ENCODE measurements at places on chromosomes 2 and 18.
A peak's percentile ranks its signal among the peaks of the same experiment; 100 is the strongest.

- DNase-seq, result peak; percentile 71
Measured at GRCh38 chr2:41853427-41854191, 194.2 kb upstream of the PKDCC start.

DNA sequence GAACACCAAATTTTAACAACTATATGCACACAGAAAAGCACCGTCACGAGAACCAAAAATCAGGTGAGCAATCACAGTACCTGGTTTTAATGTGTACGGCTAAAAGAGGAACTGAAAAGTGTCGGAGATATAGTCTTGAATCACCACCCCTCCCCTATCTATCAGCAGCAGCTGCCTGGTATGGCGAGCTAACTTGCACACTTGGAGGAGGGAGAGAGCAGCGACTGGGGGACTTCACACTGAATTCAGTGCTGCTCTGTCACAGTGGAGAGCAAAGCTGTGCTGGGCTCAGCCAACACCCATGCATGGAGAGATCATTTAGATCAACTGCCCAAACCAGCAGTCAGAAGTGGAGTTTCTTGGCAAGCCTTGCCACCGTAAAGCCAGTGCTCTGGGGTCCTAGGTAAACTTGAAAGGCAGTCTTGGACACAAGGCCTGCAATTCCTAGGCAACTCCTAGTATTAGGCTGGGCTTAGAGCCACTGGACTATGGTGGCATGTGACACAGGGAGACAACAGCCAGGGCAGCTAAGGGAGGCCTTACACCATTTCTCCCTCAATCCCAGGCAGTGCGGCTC lies 89.2 kb upstream of the CD226 start:
- no peak for DNase-seq

- no peak for DNase-seq
Measured at GRCh38 chr2:112713926-112714325, 6.9 kb upstream of the NT5DC4 start.

DNA sequence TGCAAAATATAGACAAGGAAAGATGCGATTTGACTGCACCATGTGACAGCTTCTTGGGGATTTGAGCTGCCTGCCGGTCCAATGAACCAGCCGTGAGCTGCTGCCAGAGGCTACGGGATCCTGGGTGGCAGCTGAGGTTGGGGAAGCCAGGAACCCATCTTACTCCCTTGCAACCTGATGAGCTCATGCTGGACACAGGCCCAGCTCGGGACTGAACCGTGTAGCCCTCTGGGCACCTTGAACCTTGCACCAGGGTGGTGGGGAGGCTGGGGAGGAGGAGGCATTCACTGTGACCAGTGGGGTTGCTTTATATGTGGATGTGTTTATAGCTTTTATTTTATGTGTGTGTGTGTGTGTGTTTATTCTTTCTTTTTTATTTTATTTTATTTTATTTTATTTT lies 9.1 kb downstream of the ALPI start:
- DNase-seq, result no peak

- no peak for DNase-seq
Measured at GRCh38 chr2:51638811-51639210, 606.9 kb upstream of the NRXN1 start.

GRCh38 chr2:205685314-205686055 lies 3.2 kb downstream of the NRP2 start:
- DNase-seq, result peak; percentile 53

GRCh38 chr18:56086176-56086575 lies 498.2 kb upstream of the TCF4 start:
- peak; percentile 38 for DNase-seq

DNA sequence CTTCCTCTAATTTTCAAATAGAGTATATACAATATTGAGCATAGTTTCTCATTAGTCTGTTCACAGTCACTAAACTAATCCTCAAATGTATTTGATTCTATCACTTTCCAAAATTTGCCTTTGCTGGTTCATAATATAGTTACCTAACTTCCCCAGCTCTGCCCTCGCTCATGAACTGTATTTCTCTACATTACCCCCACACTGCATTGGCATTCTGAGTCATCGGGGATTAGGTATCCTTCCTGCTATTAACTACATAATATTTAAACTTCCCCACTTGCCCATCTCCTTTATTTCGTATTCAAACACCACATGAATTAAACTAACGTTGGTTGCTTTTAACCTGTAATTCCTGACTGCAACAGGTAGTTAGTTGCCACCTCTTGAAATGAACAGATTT lies 14.8 kb upstream of the CLASP1 start:
- DNase-seq, result no peak

- DNase-seq, result no peak
Measured at GRCh38 chr2:49379406-49379805, 225.1 kb upstream of the FSHR start.

GRCh38 chr2:133641497-133641896 lies 73.2 kb upstream of the NCKAP5 start:
- no peak for DNase-seq

GRCh38 chr2:46143429-46144132 lies 153.6 kb upstream of the EPAS1 start:
- DNase-seq, result no peak

GRCh38 chr18:71189581-71189980 lies 900.7 kb downstream of the SOCS6 start:
- no peak for DNase-seq

DNA sequence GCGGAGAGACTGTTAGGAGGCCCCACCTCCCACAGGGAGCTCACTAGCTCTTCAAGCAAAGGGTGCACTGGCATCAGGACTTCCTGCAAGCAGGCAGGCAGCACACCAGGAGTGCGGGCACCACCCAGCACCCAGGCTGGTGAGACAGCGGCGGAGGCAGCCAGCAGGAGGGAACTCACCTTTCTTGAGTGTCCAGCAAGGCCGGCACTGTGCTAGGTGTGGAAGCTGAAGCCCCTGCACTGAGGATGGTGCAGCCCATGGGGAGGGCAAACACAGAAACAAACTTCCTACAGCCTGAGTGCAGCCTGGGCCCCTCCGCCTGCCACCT lies 100.7 kb upstream of the ID2 start:
- no peak for DNase-seq

DNA sequence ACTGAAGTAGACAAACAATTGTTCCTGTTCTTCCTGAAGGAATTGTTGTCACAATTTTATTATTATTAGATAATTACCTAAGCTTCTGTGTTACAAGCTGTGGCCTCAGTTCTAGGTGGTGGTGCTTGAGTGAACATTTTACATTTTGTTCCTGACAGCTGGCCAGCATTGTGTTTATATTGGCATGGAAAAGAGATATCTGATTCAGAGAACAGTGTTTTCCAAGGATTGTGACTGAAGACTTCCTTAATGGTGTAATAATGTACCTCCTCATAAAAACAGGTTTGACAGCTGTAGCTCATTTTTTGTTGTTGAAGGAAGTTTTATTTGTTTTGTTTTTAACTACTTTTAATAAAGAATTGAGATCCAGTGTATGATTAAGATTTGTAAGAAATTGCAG lies 95.2 kb downstream of the EPB41L5 start:
- DNase-seq, result peak; percentile 91

- DNase-seq, result peak; percentile 82
Measured at GRCh38 chr2:39584283-39584965, 81.3 kb upstream of the TMEM178A start.

GRCh38 chr2:29215073-29215472 lies 99.9 kb downstream of the CLIP4 start:
- no peak for DNase-seq

DNA sequence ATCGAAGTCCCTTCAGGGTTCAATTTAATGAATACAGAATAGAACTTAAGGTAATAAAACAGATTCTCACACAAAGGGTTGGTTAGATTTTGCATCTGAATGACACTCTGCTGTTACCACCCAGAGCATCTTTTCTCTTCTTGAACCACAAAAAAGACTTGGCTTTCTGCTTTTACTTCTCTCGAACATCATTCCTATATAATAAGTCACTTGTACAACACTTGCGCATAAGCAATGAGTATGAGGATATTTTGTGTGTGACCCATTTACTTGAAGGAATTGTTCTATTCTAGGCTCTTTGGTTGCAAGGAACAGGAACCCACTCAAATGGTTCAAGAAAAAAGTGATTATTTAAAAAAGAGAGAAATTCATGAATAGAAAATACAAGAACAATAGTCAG lies 126.2 kb downstream of the NUP35 start:
- peak; percentile 25 for DNase-seq

DNA sequence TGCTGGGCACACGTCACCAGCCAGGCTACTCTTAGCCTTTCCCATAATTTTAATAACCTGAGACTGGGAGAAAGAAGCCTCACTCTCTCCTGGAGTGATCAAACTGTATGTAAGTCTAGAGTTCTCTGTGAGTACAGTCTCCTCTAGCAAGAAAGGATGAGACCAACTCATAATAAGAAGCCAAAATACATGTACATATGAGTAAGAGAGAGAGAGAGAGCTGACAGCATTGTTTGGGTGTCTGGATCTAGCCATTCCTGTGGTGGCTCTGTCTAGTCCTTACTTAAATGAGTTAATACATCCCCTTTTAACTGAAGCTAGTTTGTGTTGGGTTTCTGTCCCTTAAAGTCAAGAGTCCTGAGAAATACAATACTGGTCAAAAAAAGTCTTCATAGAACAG lies 26.0 kb upstream of the ANXA4 start:
- peak; percentile 30 for DNase-seq

- DNase-seq, result no peak
Measured at GRCh38 chr2:100053087-100053885, 89.1 kb downstream of the AFF3 start.

DNA sequence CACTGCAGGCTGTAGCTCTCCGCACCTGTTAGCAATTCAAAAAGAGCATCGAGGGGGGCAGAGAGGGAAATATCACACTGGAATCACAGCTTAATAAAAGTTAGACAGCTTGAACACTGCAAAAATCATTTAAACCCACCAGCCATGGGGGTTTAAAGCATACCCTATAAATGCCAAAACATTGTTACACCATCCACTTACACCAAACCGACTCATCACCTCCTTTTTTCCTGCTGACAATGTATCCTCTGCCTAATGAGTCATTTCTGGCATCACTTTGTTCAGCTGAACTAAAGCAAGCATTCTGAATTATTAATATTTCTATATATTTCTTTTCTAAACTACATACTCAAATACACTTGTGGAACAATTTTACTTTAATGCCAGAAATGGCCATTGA lies 21.6 kb downstream of the MC4R start:
- peak; percentile 1 for DNase-seq

- no peak for DNase-seq
Measured at GRCh38 chr2:135411646-135412045, 119.4 kb downstream of the ZRANB3 start.

- no peak for DNase-seq
Measured at GRCh38 chr2:73877071-73877802, 15.6 kb upstream of the ACTG2 start.

DNA sequence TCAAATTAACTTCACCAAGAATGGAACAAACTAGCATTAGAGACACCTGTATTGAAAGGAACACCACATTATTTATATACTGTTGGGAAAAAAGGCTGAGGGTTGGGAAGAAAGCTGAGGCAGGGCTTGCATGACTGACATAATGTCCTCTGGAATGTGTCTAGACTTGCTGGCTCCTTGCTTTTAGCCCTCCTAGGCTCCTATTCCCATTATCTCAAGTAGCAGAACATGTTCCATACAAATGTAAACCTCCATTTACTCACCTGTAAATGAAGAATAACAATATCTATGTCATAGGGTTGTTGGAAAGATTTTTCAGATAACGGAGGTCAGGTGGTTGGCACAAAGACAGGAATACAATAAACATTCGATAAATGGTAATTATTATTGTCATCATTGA lies 976 bp upstream of the ACADL start:
- DNase-seq, result no peak

DNA sequence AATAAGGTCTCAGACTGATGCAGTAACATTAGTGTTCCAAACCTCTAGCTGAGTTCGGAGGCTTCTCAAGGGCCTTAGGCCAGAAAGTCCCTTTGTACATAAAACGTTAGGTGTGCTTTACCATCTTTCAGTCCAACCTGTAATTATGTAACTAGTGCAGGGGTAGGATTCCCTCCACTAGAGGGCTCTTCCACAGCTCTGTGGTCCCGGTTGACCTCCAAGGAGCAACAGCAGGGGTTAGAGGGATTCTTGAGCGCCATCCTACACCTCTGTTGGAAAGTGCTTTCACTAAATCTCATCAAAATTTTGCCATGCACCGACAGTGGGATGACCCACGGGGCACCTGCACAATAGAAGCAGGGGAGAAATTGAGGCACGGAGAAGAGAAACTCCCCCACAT lies 155.8 kb upstream of the LRP1B start:
- DNase-seq, result no peak

DNA sequence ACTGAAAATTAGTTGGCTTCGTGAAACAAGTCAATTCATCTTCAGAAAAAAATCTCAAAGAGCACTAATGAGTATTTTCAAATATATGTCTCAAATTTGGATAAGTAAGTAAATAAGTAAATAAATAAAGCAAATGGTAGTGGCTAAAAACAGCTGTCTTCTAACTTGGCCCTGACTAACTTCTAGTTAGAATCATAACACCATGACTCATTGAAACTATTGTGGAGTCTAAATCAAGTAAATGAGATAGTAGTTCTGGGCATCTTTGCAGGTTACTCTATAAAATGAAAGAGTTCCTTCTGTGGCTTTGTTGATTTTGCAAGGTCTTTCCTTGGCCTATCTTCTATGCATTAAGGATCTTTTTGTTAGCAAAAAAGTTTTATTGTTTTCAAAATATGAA lies 110.7 kb downstream of the SLC8A1 start:
- DNase-seq, result peak; percentile 61

DNA sequence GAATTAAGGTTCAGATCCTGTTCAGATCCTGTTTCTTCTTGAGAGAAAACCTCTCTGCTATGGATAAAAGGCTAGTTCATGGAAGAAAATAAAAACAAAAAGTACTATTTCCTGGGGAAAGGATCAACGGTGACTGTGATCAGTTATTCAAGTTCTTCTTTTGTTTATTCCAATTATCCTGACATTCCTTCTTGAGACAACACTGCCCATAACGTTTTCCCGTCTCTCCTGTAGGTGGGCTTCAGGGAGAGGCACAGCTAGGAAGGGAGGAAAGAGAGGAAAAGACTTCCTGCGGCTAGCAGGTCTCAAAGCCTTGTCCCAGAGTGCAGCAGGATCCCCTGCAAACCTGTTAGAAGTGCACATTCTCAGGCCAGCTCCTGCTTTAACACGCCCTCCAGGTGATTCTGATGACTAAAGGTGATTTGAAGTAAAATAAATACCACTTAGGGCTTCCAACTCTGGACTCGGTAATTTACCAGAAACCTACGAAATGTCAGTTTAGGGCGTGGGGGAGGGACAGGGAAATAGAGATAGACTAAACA lies 4.5 kb upstream of the FHL2 start:
- no peak for DNase-seq

- DNase-seq, result no peak
Measured at GRCh38 chr2:67246791-67247190, 150.3 kb upstream of the ETAA1 start.

GRCh38 chr2:171319164-171319810 lies 114.5 kb downstream of the METTL8 start:
- DNase-seq, result peak; percentile 56

Data from fibroblast of mammary gland (primary cell).